T-helper 2 cell treated with Interferon-gamma antibody and Interleukin-4, amounts not matched to agents 100 ng/mL and 5 ng/mL, for 36 hours (primary cell): ENCODE measurements at places on chromosomes 3 and 15. TPM values are rescaled to one million over a fixed set of nuclear protein-coding genes. Genes with fewer than 3 reads are reported as not detected.

Gene IQCF5
- total RNA-seq: not detected in 2 replicates

Gene ASTE1
- 11.2 and 13.9 TPM in 2 replicates for total RNA-seq

Gene RTP3
- not detected in 2 replicates for total RNA-seq

Gene CACNA1D
- 4.5 and 4.8 TPM in 2 replicates for total RNA-seq

Gene ADGRG7
- total RNA-seq: not detected in 2 replicates

Gene CYP1A1
- 1.0 TPM in 2 replicates for total RNA-seq

Gene LCTL
- not detected in 2 replicates for total RNA-seq

Gene GPR149
- total RNA-seq: not detected in 2 replicates

Gene CD200R1
- 12.3 and 13.1 TPM in 2 replicates for total RNA-seq

Gene RTP1
- not detected in 2 replicates for total RNA-seq

Gene ZPLD1
- not detected in 2 replicates for total RNA-seq
